IMR-90 (cell line): ENCODE measurements at places on chromosomes 1 and 21. TPM values are rescaled to one million over a fixed set of nuclear protein-coding genes. Genes with fewer than 3 reads are reported as not detected.

The SETSIP gene
- not detected in 2 replicates for total RNA-seq

The MAN1C1 gene
- 2.5 and 3.2 TPM in 2 replicates for total RNA-seq

The SELENBP1 gene
- total RNA-seq, result 21.1 and 21.3 TPM in 2 replicates

The ATG4C gene
- total RNA-seq, result 7.2 and 9.7 TPM in 2 replicates

The SPRR1A gene
- total RNA-seq, result not detected in 2 replicates

The PTGFR gene
- total RNA-seq, result 5.4 and 8.6 TPM in 2 replicates

The RNF186 gene
- total RNA-seq, result not detected in 2 replicates

DNA sequence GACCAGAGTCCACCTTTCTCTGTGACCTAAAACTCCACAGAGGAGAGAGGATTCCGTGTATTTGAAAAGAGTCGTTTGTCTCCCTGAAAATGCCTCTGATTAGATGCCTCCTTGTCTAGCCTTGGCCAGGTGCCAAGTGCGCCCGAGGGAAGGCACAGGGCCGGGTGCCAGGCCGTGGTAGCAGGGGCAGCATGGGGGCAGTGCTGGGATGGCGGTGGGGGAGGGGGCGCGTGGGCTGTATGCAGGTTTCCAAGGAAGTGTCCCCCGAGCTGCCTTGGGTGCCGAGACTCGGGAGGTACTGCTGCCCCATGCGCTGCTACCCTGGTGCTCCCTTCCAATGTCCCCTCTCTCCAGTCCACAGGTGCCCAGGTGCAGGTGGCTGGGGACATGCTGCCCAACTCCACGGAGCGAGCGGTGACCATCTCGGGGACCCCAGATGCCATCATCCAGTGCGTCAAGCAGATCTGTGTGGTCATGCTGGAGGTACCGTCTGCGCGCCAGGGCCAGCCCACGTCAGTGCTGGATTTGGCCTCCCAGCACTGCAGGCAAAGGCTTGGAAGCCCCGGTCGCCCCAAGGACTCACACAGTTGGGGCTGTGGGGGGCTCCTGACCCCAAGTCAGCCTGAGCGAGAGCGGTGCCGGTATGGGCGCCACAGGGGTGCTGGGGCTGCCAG is 70.9 kb upstream of the COL6A1 start:
- DNase-seq, result no peak

DNA sequence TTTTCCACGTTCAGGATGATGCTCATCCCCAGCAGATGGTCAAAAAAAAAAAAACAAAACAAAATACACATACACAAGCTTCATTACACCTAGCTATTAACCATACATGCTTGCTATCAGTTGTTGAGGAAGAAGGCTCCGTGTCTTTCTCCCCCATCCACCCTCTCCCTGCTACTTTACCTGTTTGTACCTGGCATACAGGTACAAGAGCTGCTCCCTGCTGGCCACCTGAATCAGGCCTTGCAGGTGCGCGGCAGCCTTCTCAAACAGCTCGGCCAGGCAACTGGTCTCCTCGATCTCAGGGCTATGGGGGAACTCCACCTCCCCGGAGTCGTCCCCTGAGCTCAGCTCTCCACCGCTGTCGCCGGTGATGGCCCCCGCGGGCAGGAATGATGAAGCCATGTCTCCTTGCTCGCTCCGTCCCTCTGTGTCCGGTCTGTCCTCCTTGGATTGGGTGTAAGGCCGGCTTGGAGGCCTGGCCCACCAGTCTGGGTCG is 464 bp downstream of the ACBD6 start:
- DNase-seq, result no peak

DNA sequence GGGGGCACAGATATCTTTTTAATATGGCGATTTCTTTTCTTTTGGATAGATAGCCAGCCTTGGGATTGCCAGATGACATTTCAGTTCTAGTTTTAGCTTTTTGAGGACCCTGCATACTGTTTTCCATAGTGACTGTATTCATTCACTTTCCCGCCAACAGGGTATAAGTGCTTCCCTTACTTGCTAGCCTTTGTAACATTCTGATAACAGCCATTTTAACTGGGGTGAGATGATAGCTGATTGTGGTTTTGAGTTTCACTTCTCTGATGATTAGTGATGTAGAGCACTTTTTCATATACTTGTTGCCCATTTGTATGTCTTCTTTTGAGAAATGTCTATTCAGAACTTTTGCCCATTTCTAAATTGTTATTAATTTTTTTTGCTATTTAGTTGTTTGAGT is 151.9 kb downstream of the NTPCR start:
- no peak for DNase-seq

GRCh38 chr21:14361958-14362357 is 21.0 kb downstream of the HSPA13 start:
- DNase-seq, result no peak

- peak; percentile 11 for DNase-seq
Measured at GRCh38 chr1:178189814-178190213, 95.9 kb downstream of the RASAL2 start.

DNA sequence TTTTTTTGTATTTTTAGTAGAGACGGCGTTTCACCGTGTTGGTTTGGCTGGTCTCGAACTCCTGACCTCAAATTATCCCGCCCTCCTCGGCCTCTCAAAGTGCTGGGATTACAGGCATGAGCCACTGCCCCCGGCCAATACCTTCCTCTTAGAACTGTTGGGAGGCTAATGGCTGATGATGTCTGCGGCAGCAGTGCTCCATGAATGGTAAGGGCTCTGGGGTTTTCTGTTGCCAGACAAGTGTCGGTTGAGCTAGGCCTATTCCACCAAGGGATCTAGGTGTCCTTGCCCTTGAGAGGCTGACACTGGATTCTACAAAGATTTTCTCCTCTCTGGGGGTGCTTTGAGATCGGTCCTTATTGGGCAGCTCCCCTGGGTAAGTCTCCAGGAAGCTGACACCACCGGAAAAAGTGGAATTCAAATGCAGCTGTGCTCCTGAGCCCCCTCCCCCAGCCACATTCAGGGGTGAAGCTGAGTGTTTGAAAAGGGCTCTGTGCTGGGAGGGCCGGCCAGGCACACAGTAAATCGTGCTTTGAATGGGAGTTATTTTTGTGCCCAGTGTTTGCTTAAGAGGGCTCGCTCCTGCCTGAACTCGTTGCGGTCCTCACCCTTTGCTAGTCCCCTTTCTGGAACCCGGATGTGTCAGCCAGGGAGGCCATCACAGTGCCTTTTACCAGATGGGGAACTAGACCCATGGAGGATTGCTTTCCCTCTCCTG is 5.2 kb downstream of the SOX13 start:
- peak; percentile 9 for DNase-seq

DNA sequence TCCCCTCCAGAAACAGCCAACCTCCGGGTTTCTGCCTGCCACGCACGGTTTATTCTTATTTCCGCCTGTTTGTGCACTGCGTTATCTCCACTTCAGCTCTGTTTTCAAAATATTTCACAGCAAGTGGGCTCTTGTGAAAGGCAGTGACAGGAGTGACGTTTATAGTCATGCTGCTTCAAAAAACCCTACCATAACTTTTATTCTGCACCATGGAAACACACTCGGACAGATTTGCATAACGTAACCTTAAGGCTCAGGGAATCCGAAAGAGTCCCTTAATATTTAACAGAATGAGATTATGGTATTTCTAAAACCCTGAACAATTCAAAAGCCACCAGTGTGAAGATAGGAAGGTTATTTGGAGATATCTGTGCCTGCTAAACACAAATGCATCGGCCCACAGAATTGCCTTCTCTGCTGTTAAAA is 782 bp upstream of the SDE2 start:
- DNase-seq, result peak; percentile 10

GRCh38 chr1:160625725-160626498 is 20.9 kb downstream of the SLAMF1 start:
- no peak for DNase-seq

- no peak for DNase-seq
Measured at GRCh38 chr1:172622541-172622940, 36.4 kb upstream of the FASLG start.

DNA sequence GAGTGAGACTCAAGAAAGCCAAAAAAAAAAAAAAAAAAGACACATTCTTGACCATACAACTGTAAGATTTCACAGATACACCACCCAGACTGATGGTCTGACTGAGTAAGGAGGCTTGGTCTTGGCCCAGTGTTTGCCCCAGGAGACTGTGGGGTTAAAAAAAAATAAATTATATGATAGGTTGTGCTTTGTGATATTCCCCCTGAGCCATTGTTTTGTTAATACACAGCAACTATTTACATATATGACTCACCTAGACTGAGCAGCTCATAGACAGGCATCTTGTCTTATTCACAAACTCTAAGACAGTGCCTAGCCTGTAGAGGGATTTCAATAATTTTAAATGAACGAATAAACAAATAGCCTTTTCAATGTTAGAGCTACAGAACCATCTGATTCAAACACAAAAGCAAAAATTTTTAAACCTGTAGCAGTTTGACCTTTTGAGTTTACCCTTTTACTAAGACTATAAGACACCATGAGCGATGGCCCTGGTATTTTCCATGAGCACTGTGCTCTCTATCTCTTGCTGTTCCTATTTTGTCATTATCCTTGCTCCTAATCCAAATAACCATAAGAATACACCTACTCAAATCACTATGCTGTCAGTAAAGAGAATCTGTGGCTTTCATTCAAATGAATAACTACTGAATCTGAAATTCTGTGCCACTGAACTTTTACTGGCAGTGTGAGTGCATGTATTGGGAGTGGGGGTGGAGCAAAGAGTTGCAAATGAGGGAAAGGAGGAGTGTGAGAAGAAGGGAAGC is 199.4 kb upstream of the PTBP2 start:
- peak; percentile 61 for DNase-seq

- no peak for DNase-seq
Measured at GRCh38 chr1:175208773-175209492, 16.4 kb upstream of the KIAA0040 start.

GRCh38 chr1:5764959-5765358 is 227.3 kb downstream of the NPHP4 start:
- DNase-seq, result no peak

GRCh38 chr1:27662707-27663393 is 9.1 kb downstream of the IFI6 start:
- peak; percentile 76 for DNase-seq

- DNase-seq, result no peak
Measured at GRCh38 chr1:173128742-173129141, 78.0 kb upstream of the TNFSF18 start.

- no peak for DNase-seq
Measured at GRCh38 chr1:246544001-246544400, 22.1 kb downstream of the TFB2M start.

- no peak for DNase-seq
Measured at GRCh38 chr1:154994269-154994587, 842 bp downstream of the LENEP start.

GRCh38 chr21:45074048-45074817 is at the start of gene ADARB1:
Gene ADARB1 (plus strand): TSS chr21:45074580. CDS start chr21:45171657, 97,077 bp downstream.
- DNase-seq, result peak; percentile 56

- no peak for DNase-seq
Measured at GRCh38 chr1:116003823-116004222, 27.5 kb downstream of the SLC22A15 start.

- DNase-seq, result peak; percentile 31
Measured at GRCh38 chr1:232524056-232524455, 105.9 kb downstream of the SIPA1L2 start.

GRCh38 chr1:28458237-28459228 is 47.3 kb upstream of the RCC1 start:
- DNase-seq, result peak; percentile 21

DNA sequence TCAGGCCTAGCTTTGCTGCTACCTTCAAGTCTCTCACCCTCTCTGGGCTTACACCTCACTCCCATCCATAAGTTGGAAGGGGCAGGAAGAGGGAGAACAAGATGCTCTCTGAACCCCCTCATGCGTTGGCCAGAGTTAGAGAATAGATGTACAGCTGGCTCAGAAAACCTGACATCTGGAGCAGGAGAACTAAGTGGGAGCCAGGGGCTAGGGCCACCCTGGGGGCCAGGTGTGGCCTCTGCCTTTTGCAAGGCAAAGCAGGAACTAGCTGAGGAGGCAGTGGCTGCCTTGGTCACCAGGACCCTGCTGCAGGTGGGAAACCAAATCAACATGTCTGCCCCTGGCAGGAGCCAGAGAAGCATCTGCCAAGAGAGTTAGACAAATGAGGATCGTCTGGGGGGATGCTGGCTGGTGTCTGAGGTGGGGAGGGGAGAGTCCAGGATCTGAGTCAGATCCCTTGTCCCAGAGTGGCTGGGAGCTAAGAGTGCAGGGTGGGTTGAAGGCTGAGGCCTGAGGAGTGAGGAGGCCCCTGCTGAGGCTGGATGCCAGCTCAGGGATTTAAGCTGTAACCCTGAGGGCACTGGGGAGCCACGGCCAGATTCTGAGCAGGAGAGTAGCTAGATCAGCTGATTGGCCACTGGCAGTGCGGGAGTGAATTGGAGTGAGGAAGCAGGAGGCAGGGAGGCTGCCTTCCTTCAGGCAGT is 115.0 kb downstream of the EPHB2 start:
- DNase-seq, result no peak

GRCh38 chr1:243415663-243416408 is 160.0 kb downstream of the SDCCAG8 start:
- DNase-seq, result no peak

DNA sequence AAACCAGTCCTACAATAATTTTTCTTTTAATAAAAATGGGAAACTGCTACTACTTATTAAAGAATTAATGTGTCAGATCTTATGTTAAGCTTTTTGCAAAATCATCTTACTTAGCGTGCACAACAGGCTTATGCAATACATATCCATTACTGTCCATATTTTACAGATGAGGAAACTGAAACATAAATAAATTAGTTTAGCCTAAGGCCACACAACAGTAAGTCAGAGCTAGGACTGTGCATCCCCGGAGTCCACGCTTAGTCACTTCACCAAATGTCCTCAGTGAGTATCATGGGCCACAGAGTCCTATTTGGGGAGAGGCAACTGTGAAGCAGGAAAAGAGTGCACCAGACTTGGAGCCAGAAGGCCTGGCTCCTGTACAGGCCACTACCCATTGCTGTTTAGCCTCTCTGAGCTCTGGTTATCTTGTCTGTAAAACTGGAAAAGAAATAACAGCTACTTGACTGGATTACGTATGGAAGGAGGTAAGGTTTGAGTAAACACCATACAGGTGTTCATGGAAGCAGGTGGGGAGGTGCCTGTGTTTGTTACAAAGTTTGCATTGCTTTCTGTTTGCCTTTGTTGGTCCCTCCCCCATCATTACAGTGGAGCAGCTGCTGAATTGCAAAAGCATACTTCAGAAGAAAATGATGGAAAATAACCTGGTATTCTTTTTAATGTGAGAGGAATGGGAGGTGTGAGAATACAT is 192.8 kb downstream of the FCRL5 start:
- no peak for DNase-seq

DNA sequence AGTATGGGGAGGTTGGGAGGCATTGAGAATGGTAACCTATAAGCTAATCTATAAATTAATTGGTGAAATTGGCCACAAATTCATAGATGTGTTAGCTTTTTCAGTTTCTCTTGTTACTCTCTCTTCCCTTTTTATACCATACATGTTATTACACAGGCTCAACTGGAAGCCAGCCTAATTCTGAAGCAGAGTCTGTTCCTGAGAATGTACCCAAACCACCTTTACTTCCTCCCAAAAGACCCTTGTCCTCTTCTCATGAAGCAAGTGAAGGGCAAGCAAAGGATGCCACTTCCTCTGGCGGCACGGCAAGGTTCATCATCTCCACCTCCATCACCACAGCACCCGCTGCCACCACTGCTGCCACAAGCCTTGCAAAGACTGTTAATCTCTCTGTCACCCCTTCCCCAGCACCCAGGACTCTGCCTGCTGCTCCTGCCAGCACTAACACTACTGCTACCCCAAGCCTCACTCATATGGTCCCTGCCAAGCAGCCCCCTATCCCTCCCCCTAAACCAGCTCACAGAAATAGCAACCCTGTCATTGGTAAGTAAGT is 39.5 kb upstream of the RCC1 start:
- no peak for DNase-seq
